ENCODE measurements at places on chromosomes 16 and 17.
A peak's percentile ranks its signal among the peaks of the same experiment; 100 is the strongest.

DNA sequence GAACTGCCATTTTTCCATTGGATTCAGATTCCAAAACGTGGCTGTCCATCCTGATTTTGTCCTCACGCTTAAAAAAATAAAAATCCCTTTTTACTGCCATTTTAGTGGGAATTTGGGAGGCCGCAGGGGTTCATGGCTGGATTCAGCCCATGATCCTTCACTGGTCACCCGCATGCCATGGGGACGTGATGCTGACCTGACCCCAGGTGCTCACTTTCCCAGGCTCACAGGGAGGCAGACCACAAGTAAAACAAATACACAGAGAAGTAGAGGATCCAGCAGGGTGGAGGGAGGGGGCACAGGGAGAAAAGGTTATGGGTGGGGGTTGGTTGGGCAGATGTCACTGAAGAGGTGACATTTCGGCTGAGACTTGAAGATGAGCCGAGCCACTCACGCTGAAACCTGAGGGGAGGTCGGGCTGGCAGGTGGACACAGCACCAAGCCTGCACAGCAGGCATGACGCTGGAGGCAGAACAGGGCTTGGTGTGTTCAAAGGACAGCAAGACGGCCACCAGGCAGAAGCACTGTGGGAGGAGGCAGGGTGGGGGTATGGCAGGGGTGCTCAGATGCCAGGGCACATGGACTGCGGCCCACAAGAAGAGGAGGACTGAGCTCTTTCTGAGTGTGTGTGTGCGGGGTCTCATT is 10.7 kb downstream of the COX4I1 start:
- DNase-seq = no peak

DNA sequence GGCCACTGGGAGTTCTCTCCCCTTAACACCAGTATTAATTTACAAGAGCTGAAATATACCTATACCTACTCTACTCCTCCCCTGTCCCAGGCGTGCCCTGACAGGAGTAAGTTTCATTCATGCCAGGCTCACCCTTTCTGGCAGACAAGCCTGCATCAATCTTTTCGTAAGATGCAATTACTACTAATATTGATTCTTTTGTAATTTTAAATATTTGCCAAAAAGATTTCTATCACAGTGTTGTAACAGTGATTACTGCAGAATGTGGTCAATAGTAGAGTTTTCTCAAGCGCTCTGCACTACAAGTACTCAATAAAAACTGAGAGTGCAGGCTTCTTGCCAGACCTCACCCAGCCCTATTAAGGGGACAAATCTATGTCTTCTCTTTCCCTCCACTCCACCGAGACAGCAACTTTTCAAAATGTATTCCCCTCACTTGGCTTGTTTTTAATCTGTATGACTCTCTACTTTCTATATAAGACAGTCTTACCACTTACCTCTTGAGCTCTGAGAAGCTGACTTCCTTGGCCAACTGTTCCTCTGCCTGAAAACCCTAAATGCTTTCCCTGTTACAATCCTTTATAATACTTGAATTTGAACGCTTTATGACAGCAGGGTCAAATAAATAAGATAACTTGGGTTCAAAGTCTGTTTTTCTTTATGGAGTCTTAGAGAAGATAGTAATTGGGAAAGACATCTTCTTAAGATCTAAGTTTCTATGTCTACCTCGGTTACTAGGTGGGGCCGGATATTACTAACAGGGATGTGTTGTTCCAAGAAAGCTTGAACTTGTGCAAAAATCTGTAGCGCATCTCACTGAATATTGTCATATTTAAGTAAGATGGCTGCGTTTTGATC is at the start of gene TMIGD1:
TSS of gene TMIGD1 (minus strand) at position 555 of the 858 bp plus-strand sequence. CDS start 1,924 bp downstream, outside the sequence.
- no peak for DNase-seq

- no peak for DNase-seq
These were observed 14.2 kb upstream of the SYT17 start for GRCh38 chr16:19153876-19154275.

- no peak for DNase-seq
These were observed 3.0 kb downstream of the ICAM2 start for GRCh38 chr17:64017381-64017980.

- DNase-seq = no peak
These were observed 260.5 kb downstream of the HAPSTR1 start for GRCh38 chr16:9351841-9352434.

- no peak for DNase-seq
These were observed 64.6 kb upstream of the CRHR1 start for GRCh38 chr17:45719335-45720071.

DNA sequence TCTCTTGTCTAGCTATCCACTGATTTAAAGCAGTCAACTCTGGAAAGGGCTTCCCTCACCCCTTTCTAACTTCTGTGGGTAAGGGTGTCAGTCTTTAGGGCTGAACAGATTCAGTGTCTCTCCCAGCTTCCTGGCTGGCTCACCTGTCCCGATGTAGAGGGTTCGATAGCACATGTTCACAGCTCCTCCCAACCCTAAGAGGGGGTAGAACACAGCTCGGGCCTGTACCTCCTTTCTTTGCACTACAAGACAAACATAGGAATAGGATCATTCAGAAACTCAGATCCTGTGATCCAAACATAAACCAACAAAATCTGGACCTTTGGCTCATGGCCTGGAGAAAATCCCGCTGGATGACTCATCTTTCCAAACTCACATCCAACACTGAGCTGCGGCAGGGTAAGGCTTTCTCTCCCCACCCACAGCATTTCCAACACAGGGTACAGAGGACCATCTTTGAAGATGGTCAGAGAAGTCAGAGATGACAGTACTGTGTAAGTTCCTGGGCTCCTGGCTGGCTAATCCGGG is 5.8 kb upstream of the DHRS13 start:
- peak; percentile 22 for DNase-seq

DNA sequence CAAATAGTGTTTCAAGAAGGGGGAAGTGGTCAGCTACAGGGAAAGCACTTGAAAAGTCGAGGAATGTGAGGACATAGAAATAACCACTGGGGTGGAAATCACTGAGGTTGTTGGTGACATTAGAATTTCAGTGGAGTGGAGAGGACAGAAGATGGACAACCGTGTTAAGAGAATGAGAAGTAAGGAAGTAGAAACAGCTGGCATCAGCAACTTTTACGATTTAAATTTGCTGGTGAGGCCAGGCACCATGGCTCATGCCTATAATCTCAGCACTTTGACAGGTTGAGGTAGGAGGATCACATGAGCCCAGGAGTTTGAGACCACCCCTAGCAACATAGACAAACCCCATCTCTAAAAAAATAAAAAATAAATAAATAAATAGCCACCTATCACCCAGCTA is 83.2 kb upstream of the PSMD7 start:
- no peak for DNase-seq

DNA sequence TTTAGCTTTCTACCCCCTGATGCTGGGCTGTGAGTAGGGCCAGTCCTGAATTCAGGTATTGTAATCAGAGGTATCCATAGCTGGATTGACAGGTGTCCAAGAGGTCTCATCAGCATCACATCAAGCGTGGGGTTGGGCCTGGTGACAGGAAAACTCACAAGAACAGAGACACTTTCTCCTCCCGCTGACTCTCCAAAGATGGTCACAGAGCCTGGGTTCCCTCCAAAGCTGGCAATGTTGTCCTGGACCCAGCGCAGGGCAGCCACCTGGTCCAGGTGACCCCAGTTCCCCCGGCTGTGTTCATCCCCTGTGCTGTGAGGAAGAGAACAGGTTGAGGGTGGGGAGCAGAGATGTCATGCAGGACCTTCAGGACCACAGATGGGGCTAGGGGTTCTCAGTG is 11.7 kb downstream of the CES1 start:
- DNase-seq = no peak

DNA sequence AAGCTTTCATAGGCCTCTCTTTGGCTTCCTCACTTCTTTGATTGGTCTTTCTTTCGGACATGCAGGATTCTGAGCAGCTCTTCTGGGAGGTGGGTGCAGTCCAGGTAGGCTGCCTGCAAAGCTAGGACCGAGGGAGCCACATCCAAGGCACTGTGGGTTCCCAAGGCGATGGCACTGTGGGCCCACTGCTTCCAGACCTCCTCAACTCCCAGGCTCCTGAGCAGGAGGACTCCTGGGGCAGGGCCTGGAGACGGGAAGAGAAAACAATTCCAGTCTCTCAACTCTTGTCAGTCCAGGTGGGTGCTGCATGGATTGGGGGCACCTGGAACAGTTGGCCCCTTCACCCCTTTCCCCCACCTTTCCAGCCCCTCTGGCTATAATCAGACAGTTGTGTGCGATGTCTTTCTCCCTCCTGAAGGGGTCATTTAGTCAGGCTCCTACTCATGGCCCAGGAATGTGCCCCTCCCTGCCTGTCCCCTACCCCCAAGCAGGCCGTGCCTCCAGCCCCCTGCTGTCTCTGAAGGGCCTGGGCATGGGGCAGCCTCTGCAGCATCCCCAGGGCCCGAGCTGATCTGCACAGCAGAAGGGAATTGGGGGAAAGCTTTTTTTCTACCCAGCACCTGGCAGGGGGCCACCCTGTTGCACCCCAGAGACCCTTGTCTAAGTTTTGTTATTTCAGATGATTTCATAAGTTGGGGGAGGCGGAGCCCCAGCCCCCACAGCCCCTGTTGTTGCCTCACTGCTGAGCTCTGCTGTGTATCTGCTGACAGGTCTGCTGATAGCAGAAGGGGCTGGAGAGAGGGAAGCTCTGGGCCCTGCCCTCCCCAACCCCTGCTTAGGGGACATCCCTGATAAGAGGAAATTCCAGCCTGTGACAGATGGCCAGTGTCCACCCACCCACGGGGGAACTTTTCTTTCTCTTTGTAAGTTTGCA is 330.3 kb downstream of the SEC14L1 start:
- DNase-seq = no peak

- no peak for DNase-seq
These were observed 18.2 kb upstream of the RBFOX3 start for GRCh38 chr17:79628861-79629547.

- DNase-seq = no peak
These were observed 105.7 kb upstream of the PLCG2 start for GRCh38 chr16:81673432-81673831.

DNA sequence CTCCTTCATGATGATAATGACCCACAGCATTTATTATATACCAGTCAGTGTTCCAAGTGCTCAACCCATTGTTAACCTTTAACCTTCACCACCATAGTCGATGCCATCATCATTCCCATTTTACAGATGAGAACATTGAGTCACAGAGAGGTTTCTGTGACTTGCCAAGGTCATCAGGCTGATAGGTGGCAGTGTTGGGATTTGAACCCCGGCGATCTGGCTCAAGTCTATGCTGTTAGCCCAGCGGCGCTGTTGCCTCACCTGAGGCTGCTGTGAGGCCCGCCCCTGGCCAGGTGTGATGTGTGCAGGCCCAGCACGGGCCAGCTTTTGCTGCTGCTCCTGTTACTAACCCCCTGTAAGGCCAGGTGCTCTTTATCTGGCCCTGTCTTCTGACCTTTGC is 101.2 kb downstream of the OR1D5 start:
- no peak for DNase-seq

GRCh38 chr17:76816590-76817135 is 51.5 kb upstream of the MGAT5B start:
- DNase-seq = no peak

GRCh38 chr16:28326881-28327610 is 34.7 kb downstream of the SBK1 start:
- DNase-seq = no peak
